ENCODE measurements at places on chromosomes 6 and 20.

DNA sequence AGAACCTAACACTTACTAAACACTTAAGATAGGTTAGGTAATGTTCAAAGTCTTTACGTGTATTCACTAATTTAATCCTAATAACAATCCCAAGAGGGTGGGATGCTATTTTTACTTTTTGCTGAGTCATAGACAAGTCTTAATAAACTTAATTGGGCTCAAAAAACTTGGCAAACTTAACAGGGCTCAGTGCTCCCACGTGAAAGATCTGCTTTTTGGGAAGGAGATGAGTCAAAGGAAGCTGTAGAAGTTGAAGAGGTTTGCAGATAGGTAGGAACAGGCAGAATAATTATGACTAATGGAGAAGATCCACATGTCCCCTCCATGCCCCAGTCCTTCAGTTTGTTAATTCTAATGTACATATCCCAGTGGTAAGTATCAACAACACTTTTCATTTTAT, 44.5 kb upstream of the STMND1 start:
- no peaks in the 10 kb centered on the region for H3K4me1 ChIP-seq
- no peak overlapping the region for H3K4me3 ChIP-seq
- ATAC-seq, result no peak
- H3K27ac ChIP-seq, result no peak overlapping the region
- H3K36me3 ChIP-seq, result no peaks in the 10 kb centered on the region
- peaks cover 31% of the 10 kb centered on the region for H3K27me3 ChIP-seq

GRCh38 chr6:42337985-42338743, 113.6 kb downstream of the TRERF1 start:
- peak; percentile 3 for ATAC-seq
- peaks cover 36% of the 10 kb centered on the region for H3K4me1 ChIP-seq
- peaks cover 11% of the 10 kb centered on the region for H3K36me3 ChIP-seq
- peak overlapping the region; percentile 72 for H3K4me3 ChIP-seq
- peak overlapping the region; percentile 98 for H3K27ac ChIP-seq

DNA sequence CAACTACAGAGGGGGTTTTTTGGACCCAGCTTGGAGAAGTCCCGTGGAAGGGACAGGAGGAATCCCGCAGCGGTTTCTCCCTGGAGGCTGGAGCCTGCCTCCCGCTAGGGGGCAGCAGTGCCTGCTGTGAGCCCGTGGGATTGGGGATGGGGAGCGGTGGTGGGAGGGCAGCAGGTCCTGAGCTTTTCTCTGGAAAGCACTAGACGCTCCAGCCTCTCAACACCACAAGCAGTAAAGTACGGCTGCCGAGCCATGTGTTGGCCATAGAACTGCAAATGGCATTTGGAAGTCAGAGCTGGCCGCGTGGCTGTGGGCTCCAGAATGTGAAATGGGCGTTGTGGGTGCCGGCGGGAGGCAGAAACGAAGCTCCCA, 47.8 kb downstream of the GMPR start:
- peak; percentile 61 for ATAC-seq
- H3K27me3 ChIP-seq, result no peaks in the 10 kb centered on the region
- H3K36me3 ChIP-seq, result no peaks in the 10 kb centered on the region
- no peak overlapping the region for H3K4me3 ChIP-seq
- no peaks in the 10 kb centered on the region for H3K4me1 ChIP-seq

DNA sequence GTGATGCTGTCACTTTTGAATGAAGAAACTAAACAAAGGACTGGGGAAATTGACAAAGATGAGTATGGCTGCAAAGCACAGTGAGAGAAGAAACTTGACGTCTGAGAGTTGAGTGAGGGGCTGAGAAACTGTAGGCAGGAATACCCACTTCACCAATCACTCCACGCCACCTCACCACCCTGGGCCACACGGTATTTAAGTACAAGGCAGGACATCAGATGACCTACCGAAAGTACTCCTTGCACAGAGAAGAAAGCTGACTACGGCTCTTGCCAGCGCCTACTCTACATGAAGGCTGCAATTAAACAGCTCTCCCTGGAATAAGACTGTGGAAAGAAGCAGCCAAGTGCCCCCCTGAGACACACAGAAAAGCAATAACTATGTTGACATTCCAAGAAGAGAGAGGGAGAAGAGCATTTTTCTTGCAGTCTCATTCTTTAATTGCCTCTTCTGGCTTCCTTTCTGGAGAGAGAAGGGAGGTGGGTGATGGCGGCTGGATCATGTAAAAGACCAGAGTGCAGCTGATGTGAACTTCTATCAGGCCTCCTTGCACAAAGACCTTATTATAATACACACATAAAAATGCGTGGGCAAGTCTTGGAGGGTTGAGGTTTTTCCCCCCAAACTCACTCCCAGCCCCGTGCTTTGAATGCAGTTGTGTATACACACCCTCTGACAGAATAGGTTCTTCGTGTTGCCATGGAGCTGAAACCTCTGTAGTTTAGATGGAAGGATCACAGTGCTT, 44.6 kb downstream of the HIVEP2 start:
- no peak overlapping the region for H3K4me3 ChIP-seq
- peaks cover 31% of the 10 kb centered on the region for H3K4me1 ChIP-seq
- peaks cover 38% of the 10 kb centered on the region for H3K36me3 ChIP-seq
- ATAC-seq, result peak; percentile 2
- H3K27me3 ChIP-seq, result no peaks in the 10 kb centered on the region

DNA sequence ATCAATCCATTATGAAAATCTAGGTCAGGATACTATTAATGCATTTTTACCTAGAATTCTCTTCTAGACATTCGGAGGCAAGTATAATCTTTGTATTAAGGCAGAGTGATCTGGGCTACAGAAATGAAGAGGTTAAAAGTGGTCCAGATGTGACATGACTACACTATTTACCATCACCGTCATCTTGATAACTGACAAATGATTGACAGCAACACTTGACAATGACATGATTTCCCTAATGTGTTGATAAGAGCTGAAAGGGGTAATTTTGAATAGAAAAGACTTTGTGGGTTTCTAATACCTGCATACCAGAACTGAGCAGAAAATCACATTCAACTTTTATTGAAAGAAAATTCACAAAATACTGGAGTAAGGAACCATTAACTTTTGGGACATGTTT, 718.9 kb upstream of the MAP3K7 start:
- H3K36me3 ChIP-seq, result no peaks in the 10 kb centered on the region
- no peaks in the 10 kb centered on the region for H3K4me1 ChIP-seq
- no peak overlapping the region for H3K4me3 ChIP-seq
- H3K27ac ChIP-seq, result no peak overlapping the region

DNA sequence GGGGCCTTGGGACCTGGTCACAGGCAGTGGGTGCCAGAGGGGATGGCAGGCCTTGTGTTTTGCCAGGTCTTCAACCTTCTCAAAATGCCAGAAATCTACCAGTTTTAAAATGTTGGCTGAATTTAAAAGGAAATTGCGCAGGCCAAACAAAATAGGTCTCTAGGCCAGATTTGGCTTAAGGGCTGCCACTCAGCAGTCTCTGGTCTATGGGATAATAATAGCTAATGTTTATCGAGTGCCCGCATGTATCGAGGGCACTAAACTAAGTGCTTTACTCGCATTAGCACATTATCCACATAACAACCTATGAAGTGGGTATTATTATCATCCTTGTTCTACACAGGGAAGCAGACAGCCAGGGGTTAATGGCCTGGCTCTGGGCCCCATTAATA, 11.0 kb downstream of the E2F3 start:
- peaks cover 19% of the 10 kb centered on the region for H3K36me3 ChIP-seq
- ATAC-seq, result no peak
- H3K27ac ChIP-seq, result no peak overlapping the region
- peaks cover 50% of the 10 kb centered on the region for H3K4me1 ChIP-seq
- no peak overlapping the region for H3K4me3 ChIP-seq
- no peaks in the 10 kb centered on the region for H3K27me3 ChIP-seq

DNA sequence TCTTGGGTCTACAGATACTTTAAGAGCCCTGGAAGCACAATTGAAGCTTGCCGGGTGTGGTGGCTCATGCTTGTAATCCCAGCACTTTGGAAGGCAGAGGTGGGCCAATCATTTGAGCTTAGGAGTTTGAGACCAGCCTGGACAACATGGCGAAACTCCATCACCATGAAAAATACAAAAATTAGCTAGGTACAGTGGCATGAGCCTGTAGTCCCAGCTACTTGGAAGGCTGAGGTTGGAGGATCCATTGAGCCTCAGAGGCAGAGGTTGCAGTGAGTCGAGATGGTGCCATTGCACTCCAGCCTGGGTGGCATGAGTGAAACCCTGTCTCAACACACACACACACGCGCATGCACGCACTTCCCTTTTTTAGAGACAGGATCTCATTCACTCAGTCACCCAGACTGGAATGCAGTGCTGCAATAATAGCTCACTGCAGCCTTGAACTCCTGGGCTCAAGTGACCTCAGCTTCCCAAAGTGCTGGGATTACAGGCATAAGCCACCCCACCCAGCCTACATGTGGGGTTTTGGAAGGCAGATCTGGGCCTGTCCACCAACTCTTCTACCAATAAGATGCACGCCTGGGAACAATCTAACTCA, 182.5 kb upstream of the JARID2 start:
- H3K27me3 ChIP-seq, result no peaks in the 10 kb centered on the region
- peaks cover 4% of the 10 kb centered on the region for H3K4me1 ChIP-seq
- no peak overlapping the region for H3K27ac ChIP-seq
- H3K36me3 ChIP-seq, result no peaks in the 10 kb centered on the region
- ATAC-seq, result no peak

- no peak for ATAC-seq
- no peaks in the 10 kb centered on the region for H3K36me3 ChIP-seq
- peaks cover 17% of the 10 kb centered on the region for H3K27me3 ChIP-seq
- no peak overlapping the region for H3K4me3 ChIP-seq
- H3K4me1 ChIP-seq, result peaks cover under 1% of the 10 kb centered on the region
- no peak overlapping the region for H3K27ac ChIP-seq
Observed at GRCh38 chr20:37414224-37415035, 68.5 kb downstream of the SRC start.

- H3K27ac ChIP-seq, result peak overlapping the region; percentile 96
- peak overlapping the region; percentile 88 for H3K4me3 ChIP-seq
Observed at GRCh38 chr6:33271117-33271467, 584 bp downstream of the VPS52 start.

DNA sequence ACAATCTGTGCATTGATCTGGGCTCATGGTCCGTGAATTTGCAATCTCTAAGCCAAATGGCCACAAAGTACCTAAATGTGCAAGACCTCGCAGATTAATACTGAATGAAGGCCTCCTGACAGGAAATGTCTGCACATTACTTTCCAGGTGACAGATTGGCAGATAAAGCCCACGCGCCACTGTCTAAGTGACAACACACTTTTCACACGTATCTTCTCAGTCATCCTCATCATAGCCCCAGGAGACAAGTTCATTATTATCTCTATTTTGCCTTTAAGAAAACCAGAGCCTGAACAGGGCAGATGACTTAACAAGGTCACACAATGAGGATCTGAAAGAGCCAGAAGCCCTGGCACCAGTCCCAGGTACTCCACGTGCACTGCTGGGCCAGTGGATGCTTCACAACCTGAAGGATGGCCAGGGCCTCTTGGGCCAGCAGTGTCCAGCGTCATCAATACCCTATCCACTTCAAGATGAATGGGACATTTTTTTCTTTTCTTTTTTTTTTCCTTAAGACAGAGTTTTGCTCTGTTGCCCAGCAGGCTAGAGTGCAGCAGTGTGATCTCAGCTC, 266.3 kb downstream of the PTPRT start:
- H3K27me3 ChIP-seq, result no peaks in the 10 kb centered on the region
- H3K36me3 ChIP-seq, result no peaks in the 10 kb centered on the region
- H3K4me3 ChIP-seq, result no peak overlapping the region

GRCh38 chr6:162497389-162497788, 230.2 kb downstream of the PRKN start:
- H3K27me3 ChIP-seq, result no peaks in the 10 kb centered on the region
- no peaks in the 10 kb centered on the region for H3K4me1 ChIP-seq
- H3K4me3 ChIP-seq, result no peak overlapping the region
- H3K27ac ChIP-seq, result no peak overlapping the region
- no peaks in the 10 kb centered on the region for H3K36me3 ChIP-seq
- ATAC-seq, result no peak

Measured in activated T-helper 17 cell treated with anti-CD3 and anti-CD28 coated beads, Interleukin-2, amount 50 U/mL, for 72 hours (primary cell).